ENCODE measurements at places on chromosomes 12 and 14. TPM values are rescaled to one million over a fixed set of nuclear protein-coding genes. Genes with fewer than 3 reads are reported as not detected.

ENDOU gene
- total RNA-seq, result not detected

TXNDC16 gene
- 11.4 TPM for total RNA-seq

WSB2 gene
- 74.2 TPM for total RNA-seq

GRCh38 chr12:107503129-107503855 lies 182.3 kb upstream of the PWP1 start:
- DNase-seq, result no peak
- no peak overlapping the region for H3K4me3 ChIP-seq
- H3K36me3 ChIP-seq, result no peaks in the 10 kb centered on the region
- H3K27ac ChIP-seq, result no peak overlapping the region
- peaks cover 14% of the 10 kb centered on the region for H3K27me3 ChIP-seq

DNA sequence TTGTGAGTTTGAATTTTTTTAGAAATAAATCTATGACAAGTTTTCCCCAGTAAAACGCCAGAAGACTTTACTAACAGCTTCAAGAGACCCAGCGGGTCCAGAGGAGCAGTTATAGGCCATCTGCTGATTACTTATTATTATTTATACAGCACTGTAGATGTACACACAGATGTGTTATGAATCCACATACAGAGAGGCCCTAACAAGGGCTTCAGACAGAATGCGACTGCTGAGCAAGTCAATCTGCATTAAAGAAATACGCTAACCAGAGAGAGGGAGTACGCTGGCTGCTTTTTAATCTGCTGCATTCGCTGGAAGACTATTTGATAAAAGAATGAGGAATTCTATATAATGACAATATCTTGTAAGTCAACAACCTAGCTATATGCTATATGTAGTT lies 32.5 kb downstream of the ATF7 start:
- H3K36me3 ChIP-seq, result no peaks in the 10 kb centered on the region
- peaks cover 21% of the 10 kb centered on the region for H3K4me1 ChIP-seq
- H3K4me3 ChIP-seq, result no peak overlapping the region
